ENCODE measurements at places on chromosomes 2 and 18.

DNA sequence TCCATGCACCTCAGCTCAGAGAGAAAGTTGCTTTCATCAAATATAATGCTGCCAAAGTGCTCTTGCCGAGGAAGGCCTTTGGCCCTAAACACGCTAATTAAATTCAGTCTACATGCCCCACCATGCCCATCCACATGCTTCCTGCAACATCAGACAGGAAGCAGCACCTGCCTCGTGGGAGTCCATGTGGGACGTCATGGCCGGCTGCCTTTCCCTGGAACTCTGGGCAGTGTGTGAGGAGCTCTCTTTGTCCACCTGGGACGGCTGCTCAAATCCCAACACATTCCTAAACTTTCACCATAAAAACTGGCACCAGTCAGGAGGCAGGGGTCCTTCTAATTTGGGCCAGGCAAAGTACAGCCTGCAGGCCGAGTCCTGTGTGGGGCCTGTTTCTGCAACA is 23.1 kb downstream of the FAM178B start:
- DNase-seq: no peak

GRCh38 chr2:227252831-227253230 is 72.2 kb upstream of the MFF start:
- no peak for DNase-seq

DNA sequence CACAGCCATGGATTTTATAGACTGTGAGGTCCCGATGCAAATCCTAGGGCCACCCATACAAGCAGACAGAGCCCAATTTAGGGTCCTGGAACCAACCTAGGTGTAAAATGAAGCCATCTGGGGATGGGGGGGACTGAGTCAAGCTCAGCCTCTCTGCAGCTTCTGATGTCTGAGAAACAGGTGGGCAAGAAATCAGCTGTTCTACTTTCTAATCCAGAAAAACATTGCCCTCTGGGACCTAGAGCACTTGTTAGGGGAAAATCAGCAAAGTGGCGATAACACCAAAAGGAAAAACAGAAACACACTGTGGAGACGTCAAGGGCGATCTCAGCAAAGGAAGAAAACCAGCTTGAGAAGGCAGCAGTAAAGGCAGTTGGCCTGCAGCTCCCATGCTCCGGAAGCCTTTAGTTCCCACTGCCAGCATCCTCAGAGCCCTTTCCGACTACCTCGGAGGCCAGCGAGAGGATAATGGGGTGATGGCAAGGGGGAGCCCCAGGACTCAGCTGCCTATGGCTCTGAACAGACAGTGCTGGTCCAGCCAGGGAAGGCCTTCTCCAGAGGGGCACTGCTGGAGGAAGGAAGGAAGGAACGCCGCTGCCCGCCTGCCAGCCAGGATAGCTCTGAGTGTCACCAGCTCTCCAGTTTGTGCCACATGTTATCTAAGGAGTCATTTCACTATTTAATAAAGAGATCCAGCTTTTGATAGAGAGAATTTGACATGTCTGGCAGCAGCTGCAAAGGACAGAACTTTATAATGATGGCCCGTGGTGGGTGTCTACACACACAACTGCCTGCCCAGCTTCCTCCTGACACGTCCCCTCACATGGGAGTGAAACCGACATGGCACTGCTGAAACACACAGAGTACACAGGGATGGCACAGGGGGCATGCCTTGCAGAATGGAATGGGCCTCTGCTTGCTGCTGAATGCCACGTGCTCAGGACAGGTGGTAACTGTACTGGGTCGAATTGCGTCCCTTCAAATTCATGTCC is 37.7 kb downstream of the HS1BP3 start:
- DNase-seq: no peak

DNA sequence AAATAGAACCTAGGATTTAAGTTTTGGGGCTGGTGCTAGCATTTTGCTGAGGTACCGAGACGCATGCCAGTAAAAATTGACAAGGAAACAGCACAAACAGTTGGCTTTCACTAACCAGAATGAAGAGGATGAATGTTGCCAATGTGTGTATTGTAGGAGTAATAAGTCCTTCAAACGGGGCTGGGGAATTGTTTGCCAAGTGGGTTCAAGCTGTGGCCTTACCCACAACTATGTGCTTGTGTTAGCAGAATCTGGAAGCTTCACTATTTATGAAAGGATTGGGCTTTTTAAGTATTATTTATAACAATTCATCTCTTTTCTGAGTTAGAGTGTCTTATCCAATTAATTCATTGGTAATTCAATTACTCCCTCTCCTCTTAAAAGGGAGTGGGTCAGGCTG is 15.0 kb upstream of the KIF5C start:
- no peak for DNase-seq

DNA sequence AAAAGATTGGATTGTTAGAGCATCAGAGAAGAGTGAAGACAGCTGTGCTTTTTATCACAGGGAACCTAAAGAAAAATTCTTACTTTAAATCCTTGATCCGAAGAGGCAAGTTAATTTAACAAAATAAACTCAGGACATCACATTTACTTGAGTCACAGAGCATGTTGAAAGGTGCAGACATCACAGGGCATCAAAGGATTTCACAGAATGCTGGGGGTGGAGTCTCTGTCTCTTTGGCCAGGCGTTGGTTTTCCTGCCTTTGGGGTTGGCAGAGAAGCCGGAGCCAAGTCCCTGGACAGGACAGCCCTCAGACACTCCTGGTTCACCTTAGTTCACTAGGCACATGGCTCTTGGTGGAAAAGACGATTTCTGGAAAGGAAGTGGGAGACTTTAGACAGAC is 56.3 kb downstream of the SH3RF3 start:
- DNase-seq: no peak

GRCh38 chr2:228673876-228674554 is 492.5 kb upstream of the SPHKAP start:
- no peak for DNase-seq

DNA sequence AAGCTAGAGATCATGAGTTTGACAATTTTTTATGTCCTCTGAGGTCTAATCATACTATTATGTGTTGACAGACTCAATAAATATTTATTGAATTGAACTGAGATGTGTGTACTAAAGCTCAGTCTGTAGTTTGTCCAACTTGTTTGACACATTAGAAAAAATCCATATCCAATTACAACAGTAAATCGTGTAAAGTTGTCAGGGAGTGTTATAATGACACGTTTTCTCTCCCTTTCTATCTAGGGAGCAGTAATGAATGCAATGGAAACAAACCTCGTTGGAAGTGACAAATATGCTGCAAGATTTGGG is 28.4 kb downstream of the ITGA4 start:
- DNase-seq: no peak

DNA sequence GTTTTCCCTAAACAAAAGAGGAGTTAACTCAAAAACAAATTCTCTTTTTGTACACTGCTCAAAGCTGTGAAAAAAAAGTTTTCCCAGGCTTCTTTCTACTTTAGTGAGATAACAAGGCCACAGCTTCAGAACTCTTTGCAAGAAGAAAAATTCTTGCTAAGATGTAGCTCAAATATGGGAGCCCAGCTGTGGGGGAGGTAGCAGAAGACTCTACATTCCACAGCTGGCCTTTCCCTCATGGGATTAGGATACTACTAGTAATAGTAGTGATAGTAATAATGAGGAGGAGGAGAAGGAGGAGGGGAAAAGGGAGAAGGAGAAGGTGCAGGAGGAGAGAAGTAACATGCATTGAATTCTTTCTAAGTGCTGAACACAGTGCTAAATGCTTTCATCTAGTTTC is 19.2 kb upstream of the CERS6 start:
- DNase-seq: no peak

- no peak for DNase-seq
Observed at GRCh38 chr18:78780719-78781600, 198.7 kb upstream of the SALL3 start.

- DNase-seq: peak; percentile 51
Observed at GRCh38 chr2:41782306-41783158, 265.3 kb upstream of the PKDCC start.

GRCh38 chr2:44290261-44290660 is 15.0 kb downstream of the SLC3A1 start:
- no peak for DNase-seq

DNA sequence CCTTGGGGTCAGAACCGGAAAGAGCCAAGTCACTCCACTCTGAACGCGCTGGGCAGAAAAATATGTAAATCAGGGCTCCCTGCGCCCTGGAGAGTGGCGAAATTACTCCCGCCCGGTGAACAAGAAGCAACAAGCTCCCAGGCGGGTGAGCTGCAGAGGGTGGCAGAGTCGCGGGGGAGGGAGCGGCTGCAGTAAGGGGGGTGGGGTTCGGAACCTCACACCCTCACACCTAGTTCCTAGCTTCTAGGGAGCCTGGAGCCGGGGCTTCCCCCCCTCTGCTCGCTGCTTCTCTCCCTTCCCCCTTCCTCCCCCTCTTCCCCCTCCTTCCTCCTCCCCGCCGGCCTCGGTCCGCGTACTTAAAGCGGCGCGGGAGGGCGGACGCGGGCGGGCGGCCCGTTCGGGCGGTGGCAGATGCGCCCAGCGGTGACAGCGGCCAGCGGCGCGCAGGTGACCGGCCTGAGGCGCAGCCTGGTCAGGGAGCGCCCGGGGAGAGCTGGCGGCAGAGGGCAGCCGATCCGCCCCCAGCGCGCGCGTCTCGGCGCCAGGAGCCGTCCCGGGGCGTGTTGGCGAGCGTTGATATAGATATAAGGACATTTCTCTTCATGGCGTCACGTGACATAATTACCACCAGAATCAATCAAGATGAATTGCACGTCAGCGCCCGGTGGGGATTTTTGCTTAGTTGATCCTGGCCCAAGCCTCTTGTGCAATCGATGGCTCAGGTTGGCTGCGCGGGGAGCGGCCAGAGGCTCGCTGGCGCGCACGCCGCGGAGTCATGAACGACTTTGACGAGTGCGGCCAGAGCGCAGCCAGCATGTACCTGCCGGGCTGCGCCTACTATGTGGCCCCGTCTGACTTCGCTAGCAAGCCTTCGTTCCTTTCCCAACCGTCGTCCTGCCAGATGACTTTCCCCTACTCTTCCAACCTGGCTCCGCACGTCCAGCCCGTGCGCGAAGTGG is at the start of gene HOXD11:
Gene HOXD11, plus strand, starts transcription at position 700 of the 959 bp plus-strand sequence. Its CDS starts 76 bp downstream, at position 776.
- no peak for DNase-seq

DNA sequence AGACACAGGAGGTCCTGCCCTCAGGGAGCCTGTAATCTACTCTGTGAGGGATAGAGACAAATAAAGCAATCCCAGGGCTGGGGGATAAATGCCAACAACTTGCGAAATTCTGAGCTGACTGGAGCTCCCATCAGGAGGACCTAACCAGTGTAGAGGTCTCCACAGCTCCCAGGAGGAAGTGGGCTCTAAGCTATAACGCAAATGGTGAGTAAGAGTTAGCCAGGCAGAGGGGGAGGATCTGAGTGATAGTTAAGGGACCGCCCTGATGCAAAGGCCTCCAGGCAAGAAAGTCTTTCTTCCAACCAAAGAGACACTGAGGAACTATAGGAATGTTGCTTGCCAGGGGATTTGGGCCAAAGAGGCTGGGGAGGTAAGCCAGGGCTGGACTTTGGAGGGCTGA is 16.0 kb upstream of the ZNF532 start:
- no peak for DNase-seq

- no peak for DNase-seq
Observed at GRCh38 chr2:62525549-62526269, 19.7 kb upstream of the TMEM17 start.

- no peak for DNase-seq
Observed at GRCh38 chr2:20675701-20676352, 8.9 kb downstream of the GDF7 start.

GRCh38 chr2:142065700-142066099 is 65.1 kb downstream of the LRP1B start:
- no peak for DNase-seq

Measured in endothelial cell (in vitro differentiated cells).